Stimulated activated naive CD8-positive, alpha-beta T cell treated with anti-CD3 and anti-CD28 coated beads, Interleukin-15, Interleukin-2, amounts not matched to agents 100 U/mL and 50 U/mL, for 24 hours (primary cell): ENCODE measurements at places on chromosomes 12 and 14.

GRCh38 chr12:85711735-85712390 is 124.3 kb downstream of the RASSF9 start:
- no peak for DNase-seq

- no peak for DNase-seq
Observed at GRCh38 chr12:124188561-124189405, 106.1 kb upstream of the RFLNA start.

- DNase-seq = no peak
Observed at GRCh38 chr12:17661250-17661649, 428.7 kb downstream of the RERGL start.

DNA sequence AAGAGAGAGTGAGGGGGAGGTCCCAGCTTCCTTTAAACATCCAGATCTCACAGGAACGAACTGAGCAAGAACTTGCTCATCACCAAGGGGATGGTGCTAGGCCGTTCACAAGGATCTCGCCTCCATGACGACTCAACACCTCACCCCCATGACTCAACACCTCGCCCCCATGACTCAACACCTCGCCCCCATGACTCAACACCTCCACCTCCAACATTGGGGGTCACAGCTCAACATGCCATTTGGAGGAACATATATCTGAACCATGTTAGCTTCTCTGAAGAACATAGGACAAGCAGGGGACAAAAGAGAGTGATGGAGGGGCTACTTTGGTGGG is 66.0 kb upstream of the LHX5 start:
- no peak for DNase-seq

DNA sequence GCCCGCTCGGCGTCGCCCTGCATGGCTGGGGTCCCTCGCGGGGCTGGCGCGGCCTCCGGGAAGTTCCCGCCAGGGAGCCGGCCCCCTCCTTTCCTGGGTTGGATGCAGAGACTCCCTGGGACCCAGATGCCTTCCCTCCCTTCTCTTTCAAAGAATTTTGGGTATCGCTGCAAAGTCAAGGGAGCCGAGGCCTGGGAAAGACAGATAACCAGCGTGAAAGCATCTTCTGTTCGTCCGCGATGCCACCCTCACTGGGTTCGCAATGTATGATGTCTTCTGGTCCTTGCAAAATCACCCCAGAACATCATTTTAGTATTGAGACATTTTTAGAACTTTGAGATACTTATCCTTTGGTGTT is 451 bp downstream of the IRAK3 start:
- no peak for DNase-seq

DNA sequence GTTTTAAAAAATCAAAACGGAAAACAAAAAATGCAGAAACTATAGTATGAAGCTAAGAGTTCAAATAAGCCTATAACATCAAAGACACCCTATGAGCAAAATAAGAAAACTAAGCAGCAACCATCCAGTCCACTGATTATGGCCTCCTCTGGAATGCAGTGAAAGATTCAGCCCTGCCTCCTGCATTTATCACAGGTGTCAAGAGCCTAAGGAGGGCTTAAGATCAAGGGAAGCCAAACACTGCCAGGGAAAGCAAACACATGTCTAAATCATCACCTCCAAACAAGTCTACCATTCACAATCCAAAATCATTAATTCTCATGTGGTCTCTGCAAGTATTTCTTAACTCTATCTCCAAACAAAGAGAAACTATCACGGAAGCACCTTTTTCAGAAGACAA is 28.4 kb downstream of the SARNP start:
- no peak for DNase-seq

DNA sequence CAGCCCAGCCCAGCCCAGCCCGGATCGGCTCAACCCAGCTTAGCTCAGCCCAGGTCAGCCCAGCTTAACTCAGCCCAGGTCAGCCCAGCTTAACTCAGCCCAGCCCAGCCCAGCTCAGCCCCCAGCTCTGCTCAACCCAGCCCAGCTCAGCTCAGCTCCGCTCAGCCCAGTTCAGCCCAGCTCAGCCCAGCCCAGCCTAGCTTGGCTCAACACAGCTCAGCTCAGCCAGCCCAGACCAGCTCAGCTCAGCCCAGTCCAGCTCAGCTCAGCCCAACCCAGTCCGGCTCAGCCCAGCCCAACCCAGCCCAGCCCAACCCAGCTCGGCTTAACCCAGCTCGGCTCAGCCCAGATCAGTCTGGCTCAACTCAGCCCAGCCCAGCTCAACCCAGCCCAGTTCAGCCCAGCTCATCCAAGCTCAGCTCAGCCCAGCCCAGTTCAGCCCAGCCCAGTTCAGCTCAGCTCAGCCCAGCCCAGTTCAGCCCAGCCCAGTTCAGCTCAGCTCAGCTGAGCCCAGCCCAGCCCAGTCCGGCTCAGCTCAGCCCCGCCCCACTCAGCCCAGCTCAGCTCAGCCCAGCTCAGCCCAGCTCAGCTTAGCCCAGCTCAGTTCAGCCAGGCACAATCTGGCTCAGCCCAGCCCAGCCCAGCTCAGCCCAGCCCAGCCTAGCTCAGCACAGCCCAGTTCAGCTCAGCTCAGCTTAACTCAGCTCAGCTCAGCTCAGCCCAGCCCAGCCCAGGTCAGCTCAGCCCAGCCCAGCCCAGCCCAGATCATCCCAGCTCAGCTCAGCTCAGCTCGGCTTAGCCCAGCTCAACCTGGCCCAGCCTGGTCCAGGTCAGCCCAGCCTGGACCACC is 331.7 kb downstream of the TMEM121 start:
- no peak for DNase-seq

DNA sequence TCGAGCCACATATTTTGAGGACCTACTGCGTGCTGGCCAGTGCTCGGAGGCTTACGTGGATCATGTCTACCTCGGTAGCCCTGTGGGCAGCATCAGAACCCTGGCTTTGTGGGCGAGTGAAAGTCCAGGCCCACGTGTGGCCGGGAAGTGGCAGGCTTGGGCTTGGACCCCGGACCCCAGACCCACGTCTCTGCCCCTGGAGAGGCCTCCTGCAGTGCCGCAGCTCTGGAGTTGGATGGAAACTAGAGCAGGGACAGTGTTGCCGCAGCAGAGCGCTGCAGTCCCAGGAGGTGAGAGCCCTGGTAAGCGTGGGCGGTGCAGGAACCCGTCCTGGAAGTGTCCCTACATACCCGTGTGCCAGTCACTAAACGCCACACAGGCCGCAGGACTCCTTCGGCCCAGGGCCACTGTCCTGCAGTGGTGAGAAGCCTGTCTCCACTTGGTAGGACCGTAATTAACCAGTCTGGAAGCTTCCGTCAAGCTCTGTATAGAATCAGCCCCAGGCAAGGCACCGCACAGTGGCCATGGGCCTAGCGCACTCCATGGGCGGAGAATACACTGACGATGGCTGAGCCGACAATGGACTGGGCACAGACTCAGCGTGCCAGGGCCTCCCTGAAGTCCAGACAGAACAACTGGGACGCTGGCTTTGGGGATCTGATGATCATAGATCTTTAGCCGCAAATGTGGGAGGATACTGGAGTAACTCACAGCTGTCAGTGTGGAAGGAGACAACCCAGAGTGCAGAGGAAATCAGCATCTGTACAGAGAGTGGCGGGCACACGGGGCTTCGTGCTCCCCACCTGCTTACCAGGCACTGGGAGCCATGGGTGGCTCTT is 219.5 kb downstream of the KIF26A start:
- DNase-seq = no peak

DNA sequence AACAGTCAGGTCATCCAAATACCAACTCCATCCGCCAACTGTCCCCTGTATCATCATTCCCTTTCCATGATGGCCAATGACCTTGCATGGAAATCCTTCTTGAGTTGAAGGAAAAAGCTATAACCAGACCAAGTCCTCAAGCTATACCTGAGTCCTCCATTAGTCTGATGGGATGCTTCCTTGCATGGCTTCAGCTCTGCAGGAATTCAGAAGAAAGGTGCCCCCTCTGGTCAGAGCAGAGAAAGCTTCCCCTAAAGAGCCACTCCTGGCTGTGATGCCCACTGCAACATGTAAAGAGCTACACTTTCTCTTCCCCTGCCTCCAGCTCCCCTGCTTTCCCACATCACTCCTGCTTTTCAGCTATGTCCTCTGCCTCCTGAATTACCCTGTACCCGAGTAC is 43.1 kb upstream of the FKBP4 start:
- DNase-seq = no peak

GRCh38 chr14:56899829-56900228 is 89.5 kb upstream of the OTX2 start:
- no peak for DNase-seq

GRCh38 chr12:16962889-16963288 is 356.9 kb upstream of the LMO3 start:
- DNase-seq = no peak

- DNase-seq = no peak
Observed at GRCh38 chr14:22753586-22753985, 12.9 kb upstream of the OXA1L start.

DNA sequence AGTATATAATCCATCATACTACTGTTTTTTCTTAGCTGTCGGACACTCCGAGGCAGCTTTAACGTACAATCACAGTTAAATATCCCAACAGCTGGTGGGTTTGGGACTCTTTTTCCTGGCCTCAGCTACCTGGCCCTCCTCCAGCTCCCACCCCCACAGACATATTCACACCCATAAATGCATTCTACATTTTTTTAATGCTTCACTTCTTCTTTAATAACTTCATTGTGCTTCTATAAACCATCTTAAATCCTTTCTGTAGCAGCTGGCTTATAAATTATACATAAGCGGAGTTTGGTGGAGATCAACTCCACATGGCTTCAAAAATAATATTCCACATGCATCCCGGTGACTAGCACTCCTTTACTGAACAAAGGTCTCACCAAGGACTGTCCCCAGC is 33.3 kb downstream of the TDG start:
- DNase-seq = no peak

GRCh38 chr12:30999011-30999410 is 72.5 kb downstream of the TSPAN11 start:
- DNase-seq = no peak

DNA sequence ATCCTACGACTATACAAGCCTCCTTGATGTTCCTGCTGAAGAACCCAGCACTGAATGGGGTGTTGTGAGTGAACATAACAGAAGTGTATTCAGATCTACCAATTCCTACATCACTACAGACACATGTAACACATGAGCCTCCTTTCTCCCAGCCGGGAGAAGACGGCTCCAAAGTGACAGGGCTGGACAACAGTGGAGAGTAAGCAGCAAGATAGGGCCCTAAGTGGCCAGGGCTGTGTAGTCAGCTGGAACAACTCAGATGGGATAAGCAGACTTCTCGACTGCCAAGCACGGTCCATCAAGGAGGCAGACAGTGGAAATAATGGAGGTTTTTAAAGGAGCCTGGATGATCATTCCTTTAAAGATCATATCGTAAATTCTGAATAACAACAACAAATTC is 73.5 kb downstream of the TTC7B start:
- DNase-seq = no peak

DNA sequence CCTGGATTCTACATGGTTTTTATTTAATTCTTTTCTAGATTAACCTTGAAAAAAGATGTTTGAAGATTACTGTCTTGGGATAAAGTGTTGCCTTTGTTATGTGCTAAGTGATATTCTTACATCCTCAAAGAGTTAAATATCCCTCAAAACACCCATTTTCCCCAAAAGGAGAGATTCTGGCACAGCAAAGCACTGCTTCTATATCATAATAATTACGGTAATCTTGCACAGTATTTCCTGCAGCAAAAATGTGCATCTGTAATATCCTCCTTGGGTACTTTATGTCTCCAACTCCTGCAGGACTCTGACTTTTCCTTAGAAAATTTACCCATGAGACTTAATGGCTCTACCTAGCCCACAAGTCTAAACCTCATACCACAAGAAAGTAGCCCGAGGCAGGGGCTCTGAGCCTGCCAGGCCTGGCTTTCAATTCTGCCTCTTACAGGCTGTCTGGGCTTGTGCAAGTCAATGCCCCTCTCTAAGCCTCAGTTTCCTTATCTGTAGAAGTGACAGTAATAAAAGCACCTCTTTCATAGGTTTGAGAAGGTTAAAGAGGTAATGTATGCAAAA is 45.8 kb downstream of the SVOP start:
- no peak for DNase-seq
